ENCODE measurements at places on chromosomes 2 and 18.

- no peak overlapping the region for H3K4me3 ChIP-seq
- H3K27ac ChIP-seq: no peak overlapping the region
- no peaks in the 10 kb centered on the region for H3K4me1 ChIP-seq
- no peaks in the 10 kb centered on the region for H3K27me3 ChIP-seq
Observed at GRCh38 chr2:60839126-60839813, 42.1 kb upstream of the REL start.

GRCh38 chr18:76927223-76927725 lies 104.9 kb downstream of the ZNF236 start:
- H3K27ac ChIP-seq: no peak overlapping the region
- no peak for DNase-seq
- no peak overlapping the region for H3K4me3 ChIP-seq

- no peak overlapping the region for H3K27ac ChIP-seq
- no peaks in the 10 kb centered on the region for H3K27me3 ChIP-seq
- no peak overlapping the region for H3K4me3 ChIP-seq
- DNase-seq: no peak
Observed at GRCh38 chr18:63788447-63789096, 13.4 kb downstream of the SERPINB7 start.

DNA sequence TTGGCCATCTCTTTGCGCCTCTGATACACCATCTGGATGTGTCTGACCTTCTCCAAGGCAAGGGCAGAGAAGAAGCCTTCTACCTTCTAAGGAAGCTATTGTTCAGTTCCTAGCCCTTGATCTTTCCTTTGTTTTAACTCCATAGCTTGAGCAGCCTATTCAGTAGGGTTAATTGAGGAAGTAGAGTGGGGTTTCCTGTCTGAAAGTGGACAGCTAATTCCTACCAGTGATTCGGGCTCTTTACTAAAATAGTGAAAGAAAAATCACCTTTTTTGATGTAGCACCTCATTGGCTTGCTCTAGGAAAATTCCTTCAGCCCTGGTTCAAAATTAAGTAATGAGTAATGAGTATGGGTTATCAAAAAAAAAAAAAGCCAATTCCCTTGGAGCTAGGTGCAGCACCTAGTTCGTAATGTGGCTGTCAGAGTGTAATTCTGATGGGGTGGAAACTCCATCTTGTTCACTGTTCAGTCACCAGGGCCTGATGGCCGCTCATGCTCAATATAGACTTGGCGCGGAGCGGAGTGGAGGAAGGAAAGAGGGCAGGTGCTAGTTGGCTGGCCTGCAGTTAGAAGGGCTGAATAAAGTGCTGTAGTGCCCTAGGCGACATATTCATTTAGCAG lies 2.9 kb upstream of the MGAT5 start:
- H3K36me3 ChIP-seq: no peaks in the 10 kb centered on the region
- H3K27me3 ChIP-seq: no peaks in the 10 kb centered on the region
- DNase-seq: no peak

DNA sequence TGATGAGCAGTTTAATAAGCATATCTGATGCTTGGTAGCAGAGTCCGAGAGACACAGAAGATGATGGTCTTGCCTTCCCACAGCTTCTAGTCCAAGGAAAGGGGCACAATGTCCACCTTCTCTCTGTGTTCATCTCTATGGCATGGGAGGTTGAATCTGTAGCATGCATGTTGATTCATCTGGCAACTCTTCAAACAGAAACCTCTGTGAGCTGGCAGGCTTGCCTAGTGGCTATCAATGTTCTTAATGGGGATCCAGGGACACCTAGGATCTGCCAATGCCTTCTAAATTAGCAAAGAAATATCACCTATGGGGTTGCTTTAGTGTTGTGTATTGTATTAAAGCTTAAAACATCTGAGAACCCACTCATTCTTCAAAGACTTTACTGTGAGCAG lies 170.8 kb downstream of the INO80D start:
- H3K4me1 ChIP-seq: no peaks in the 10 kb centered on the region
- H3K36me3 ChIP-seq: no peaks in the 10 kb centered on the region
- H3K4me3 ChIP-seq: no peak overlapping the region
- no peak for DNase-seq
- H3K27me3 ChIP-seq: no peaks in the 10 kb centered on the region

- H3K27me3 ChIP-seq: no peaks in the 10 kb centered on the region
- no peak overlapping the region for H3K4me3 ChIP-seq
Observed at GRCh38 chr2:62597323-62597722, 91.3 kb upstream of the TMEM17 start.

DNA sequence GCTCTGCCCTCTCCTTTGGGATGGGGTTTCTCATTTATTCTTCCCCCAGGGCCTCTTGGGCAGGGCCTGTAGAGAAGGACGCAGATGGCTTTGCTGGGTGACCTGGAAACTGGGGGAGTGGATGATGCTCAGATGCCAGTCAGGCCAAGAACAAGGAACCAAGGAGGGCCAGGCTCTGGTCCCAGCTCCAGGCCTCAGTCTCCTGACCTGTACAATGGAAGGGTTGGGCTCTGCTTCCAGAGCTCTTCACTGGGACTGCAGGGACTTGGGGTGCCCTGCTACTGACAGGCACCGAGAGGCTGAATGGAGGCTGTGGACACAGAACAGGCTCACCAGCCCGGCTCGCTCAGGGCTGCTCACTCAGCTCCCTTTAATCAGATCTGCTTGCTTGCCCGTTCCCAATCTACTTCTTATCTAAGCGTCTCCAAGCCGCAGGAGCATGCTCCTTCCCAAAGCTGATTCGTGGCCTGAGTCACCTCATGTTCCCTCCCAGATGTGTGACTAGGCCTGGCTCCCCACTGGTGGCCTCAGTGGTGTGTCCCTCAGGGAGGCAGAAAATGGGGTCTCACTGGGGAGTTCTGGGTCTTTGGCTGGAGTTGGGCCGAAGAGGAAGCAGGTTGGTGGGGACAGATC lies 82.6 kb upstream of the ODC1 start:
- DNase-seq: no peak
- no peaks in the 10 kb centered on the region for H3K36me3 ChIP-seq
- H3K4me3 ChIP-seq: no peak overlapping the region
- H3K27me3 ChIP-seq: no peaks in the 10 kb centered on the region
- H3K27ac ChIP-seq: no peak overlapping the region

DNA sequence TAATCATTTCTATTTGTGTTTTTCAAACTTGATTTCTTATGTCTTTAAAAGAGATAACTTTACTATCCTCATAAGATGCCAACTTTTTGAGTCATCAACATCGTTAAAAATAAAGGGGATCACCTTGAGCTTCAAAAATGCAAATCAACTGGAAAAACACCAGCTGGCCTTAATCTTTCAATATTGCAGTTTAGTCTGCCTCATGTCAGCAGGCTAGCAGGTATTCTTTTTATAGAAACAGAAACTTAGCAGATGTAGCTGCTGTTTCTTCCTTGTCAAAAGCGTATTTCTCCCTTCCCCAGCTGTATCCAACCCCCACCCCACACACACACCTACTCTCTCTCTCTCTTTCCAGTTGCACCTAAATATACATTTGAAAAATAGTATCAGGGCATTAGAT lies 154.1 kb upstream of the ZNF804A start:
- no peak overlapping the region for H3K4me3 ChIP-seq
- no peak overlapping the region for H3K27ac ChIP-seq
- H3K36me3 ChIP-seq: no peaks in the 10 kb centered on the region
- H3K4me1 ChIP-seq: no peaks in the 10 kb centered on the region
- DNase-seq: no peak

GRCh38 chr18:46815661-46816060 lies 58.8 kb upstream of the ST8SIA5 start:
- H3K27ac ChIP-seq: no peak overlapping the region
- H3K4me1 ChIP-seq: no peaks in the 10 kb centered on the region
- no peak overlapping the region for H3K4me3 ChIP-seq
- no peaks in the 10 kb centered on the region for H3K36me3 ChIP-seq
- DNase-seq: no peak

DNA sequence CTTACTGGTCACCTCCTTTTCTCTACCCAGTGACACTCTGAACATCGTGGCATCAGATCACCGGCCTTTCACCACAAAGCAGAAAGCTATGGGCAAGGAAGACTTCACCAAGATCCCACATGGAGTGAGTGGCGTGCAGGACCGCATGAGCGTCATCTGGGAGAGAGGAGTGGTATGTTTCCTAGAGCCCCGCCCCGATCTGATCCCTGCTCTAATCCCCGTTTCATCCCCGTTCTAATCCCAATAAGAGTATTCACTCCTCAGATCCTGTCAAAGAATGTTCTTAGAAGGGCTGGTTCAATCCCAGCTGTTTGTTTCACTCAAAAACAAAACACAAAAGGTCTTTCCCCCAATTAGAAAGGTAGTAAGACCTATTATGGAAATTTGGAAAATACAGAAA lies 30.4 kb upstream of the MAPRE3 start:
- H3K4me1 ChIP-seq: no peaks in the 10 kb centered on the region
- H3K36me3 ChIP-seq: no peaks in the 10 kb centered on the region
- H3K27ac ChIP-seq: no peak overlapping the region
- H3K4me3 ChIP-seq: no peak overlapping the region
- H3K27me3 ChIP-seq: peaks cover 28% of the 10 kb centered on the region

- no peaks in the 10 kb centered on the region for H3K36me3 ChIP-seq
- H3K4me3 ChIP-seq: peak overlapping the region; percentile 62
- no peaks in the 10 kb centered on the region for H3K4me1 ChIP-seq
- no peaks in the 10 kb centered on the region for H3K27me3 ChIP-seq
- peak overlapping the region; percentile 90 for H3K27ac ChIP-seq
- DNase-seq: no peak
Observed at GRCh38 chr2:189581354-189582139, 961 bp upstream of the SLC40A1 start.

DNA sequence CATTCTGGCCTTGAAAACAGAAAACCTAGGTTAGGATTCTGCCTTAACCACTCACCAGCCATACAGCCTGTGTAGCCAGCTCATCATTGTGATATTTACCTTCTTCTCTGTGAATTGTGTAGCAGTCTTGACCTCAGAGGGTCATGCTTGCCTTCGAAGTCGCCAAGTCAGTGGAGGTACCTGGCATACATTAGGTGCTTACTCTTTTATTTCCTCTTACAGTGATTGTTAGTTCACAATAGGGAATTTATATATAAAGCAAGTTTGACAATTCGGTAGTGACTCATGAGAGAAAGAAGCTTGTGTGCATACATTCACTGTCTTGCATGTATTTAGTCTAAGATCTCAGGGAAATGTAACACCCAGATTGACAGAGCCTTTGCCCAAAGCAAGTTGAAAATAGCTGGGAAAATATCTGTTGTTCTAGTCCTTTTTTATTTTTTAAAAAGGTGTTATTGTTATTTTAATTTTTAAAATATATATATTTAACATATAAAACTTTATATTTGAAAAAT lies 290.6 kb downstream of the PTGR3 start:
- H3K4me3 ChIP-seq: no peak overlapping the region
- H3K36me3 ChIP-seq: peaks cover 11% of the 10 kb centered on the region
- H3K27me3 ChIP-seq: no peaks in the 10 kb centered on the region
- H3K27ac ChIP-seq: no peak overlapping the region
- H3K4me1 ChIP-seq: no peaks in the 10 kb centered on the region

GRCh38 chr18:9630444-9630843 lies 16.1 kb upstream of the PPP4R1 start:
- no peaks in the 10 kb centered on the region for H3K36me3 ChIP-seq
- H3K4me1 ChIP-seq: peaks cover 7% of the 10 kb centered on the region
- H3K27ac ChIP-seq: no peak overlapping the region
- DNase-seq: no peak

DNA sequence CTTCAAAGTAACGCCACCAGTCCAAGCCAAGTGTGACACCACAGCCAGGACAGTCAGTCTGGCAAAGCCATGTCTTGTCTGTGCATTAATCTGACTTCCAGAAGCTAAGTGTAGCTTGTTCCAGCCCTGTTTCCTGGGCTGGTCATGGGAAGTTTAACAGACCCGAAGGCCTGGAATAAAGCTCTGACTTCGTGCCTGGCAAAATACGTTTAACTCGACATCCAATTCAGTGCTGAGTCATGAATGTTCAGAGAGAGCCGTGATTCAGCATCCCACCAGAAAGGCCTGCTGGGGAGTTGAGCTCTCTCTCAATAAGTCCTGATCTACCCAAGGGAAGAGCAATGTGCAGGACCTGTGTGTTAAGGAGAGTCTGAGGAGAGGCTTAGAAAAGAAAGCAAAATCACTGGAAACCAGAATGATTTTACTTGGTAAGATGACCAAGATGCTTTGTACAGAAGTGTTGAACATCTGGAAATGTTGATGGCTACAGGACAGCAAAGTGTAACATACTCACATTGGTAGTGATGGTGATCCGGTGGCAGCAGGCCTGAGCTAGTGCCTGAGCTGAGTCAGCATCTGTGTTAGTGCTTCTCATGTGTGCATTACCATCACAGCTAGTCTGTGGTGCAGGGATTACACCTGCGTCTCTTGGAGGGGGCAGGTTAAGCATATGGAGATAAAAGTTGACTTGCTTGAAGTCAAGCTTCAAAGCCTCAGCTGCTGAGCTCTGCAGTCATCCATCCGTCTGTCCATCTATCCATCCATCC lies 743.7 kb upstream of the HS6ST1 start:
- no peak overlapping the region for H3K27ac ChIP-seq

DNA sequence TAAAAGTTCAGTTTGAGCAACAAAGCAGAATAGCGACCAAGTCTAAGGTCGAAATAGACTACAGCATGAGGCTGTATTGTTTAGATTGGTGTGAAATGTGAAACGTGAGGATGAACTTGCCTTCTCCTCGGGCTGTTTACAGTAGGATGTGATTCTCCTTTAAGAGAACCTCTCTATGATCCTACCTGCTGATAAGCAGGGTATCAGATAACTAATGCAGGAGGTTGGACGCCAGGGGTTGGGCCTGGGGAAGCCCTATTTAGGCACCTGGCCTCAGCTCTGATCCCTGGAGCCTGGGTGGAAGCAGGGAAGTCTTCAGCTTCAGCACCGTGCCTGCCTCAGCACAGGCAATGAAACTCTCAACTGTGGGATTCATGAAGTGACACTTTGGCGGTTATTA lies 11.4 kb downstream of the CRYGD start:
- no peak for DNase-seq
- no peak overlapping the region for H3K27ac ChIP-seq
- peaks cover 15% of the 10 kb centered on the region for H3K27me3 ChIP-seq
- no peaks in the 10 kb centered on the region for H3K4me1 ChIP-seq

DNA sequence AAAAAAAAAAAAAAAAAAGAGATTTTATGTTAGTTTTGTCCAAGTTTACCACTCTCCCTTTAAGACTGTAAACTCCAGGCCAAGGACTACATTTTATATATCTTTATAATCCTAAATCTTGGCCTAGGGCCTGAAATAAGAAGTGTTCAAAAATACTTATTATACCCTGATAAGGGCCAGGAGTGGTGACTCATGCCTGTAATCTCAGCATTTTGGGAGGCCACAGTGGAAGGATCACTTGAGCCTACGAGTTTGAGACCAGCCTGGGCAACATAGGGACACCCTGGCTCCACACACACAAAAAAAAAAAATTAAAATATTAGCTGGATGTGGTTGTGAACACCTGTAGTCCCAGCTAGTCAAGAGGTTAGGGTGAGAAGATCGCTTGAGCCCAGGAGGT lies 12.7 kb downstream of the TRIP12 start:
- H3K4me1 ChIP-seq: peaks cover 20% of the 10 kb centered on the region
- no peak overlapping the region for H3K4me3 ChIP-seq
- peaks cover 10% of the 10 kb centered on the region for H3K36me3 ChIP-seq
- no peak for DNase-seq

DNA sequence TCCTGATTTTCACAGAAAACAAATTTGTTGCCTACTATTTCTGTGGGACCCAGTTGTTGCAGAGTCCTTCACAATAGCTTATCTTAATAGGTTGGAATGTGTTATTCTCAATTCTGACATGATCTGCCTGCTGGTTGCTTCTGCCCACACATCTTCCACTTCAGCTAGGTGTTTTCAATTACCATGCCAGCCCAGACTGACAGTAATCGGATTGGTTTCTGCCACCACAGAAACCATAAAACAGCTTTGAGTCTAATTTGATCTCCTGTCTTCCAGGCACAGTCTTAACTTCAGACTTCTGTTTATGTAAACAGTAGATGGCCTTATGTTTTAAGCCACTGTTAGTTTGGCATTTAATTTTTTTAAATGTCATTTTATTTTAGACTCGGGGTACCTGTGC lies 248.2 kb upstream of the RBMS1 start:
- DNase-seq: no peak
- no peak overlapping the region for H3K4me3 ChIP-seq
- H3K27me3 ChIP-seq: no peaks in the 10 kb centered on the region
- no peak overlapping the region for H3K27ac ChIP-seq
- no peaks in the 10 kb centered on the region for H3K36me3 ChIP-seq

Measured in tibial artery (tissue), 4 donors.